Frontal cortex (tissue), 4 donors: ENCODE measurements at places on chromosomes 4 and X.

DNA sequence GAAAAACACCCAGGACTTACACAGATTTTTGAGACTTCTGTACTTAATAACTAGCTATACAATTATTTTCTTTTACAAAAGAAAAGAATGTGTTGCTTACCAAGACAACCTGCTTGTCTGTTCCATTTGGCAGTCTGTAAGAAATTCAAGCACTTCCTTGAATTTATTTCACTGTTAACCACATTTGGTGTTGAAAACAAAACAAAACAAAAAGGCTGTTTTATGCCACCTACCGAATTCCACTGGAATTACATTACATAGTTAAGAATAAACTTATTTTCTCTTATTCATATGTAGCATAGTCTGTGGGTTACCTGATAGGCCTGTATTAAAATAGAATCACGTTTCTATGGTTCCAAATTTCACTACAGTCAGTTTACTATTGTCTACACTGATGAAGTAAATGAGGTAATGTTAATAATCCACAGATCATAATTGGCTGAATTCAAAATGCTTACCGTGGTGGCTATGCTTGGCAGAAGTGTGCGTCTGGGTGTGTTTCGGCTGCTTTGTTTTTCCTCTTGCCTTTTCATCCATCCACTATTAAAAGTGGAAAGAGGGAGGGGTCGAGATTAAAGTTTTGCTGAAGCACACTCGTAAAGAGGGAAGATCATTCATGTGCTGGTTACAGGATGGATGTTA is at the start of gene TLR1:
Gene TLR1 (minus strand): TSS at position 138 of the 642 bp plus-strand sequence. CDS start 5,960 bp downstream, outside the sequence.
- DNase-seq = no peak

- no peak for DNase-seq
Observed at GRCh38 chrX:131816551-131817136, 206.5 kb upstream of the STK26 start.

GRCh38 chr4:183873409-183874185 is 31.5 kb upstream of the STOX2 start:
- DNase-seq = no peak

GRCh38 chr4:106034751-106035150 is 139.5 kb downstream of the NPNT start:
- DNase-seq = no peak

DNA sequence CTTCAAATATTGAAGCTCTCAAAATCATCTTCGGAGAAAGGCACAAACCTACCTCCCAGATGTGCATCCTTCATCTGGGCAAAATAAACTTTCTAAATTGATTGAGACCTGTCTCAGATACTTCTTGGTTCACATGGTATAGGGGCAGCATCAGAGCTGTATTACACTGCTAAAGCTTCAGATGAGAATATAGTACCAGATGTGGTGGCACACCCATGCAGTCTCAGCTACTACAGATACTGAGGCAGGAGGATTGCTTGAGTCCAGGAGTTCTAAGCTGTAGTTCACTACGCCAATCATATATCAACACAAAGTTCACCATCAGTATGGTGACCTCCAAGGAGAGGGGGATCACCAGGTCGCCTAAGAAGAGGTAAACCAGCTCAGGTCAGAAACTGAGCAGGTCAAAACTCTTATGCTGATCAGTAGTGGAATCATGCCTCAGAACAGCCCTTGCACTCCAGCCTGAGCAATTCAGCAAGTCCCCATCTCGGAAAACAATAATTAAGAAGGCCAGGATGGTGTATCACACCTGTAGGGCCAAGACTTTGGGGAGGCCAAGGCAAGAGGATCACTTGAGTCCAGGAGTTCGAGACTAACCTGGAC is 22.0 kb downstream of the ELF2 start:
- no peak for DNase-seq

- no peak for DNase-seq
Observed at GRCh38 chr4:68630371-68630770, 40.1 kb downstream of the UGT2B15 start.

- DNase-seq = no peak
Observed at GRCh38 chr4:7124689-7125442, 57.0 kb upstream of the GRPEL1 start.

- DNase-seq = no peak
Observed at GRCh38 chr4:156815717-156816359, 155.8 kb downstream of the PDGFC start.
